ENCODE measurements at places on chromosomes 12 and 14.

- no peak for DNase-seq
- H3K4me1 ChIP-seq: peaks cover 33% of the 10 kb centered on the region
- peak overlapping the region; percentile 86 for H3K4me3 ChIP-seq
- H3K27me3 ChIP-seq: no peaks in the 10 kb centered on the region
Measured at GRCh38 chr12:56723352-56723751, 1.7 kb downstream of the NACA start.

DNA sequence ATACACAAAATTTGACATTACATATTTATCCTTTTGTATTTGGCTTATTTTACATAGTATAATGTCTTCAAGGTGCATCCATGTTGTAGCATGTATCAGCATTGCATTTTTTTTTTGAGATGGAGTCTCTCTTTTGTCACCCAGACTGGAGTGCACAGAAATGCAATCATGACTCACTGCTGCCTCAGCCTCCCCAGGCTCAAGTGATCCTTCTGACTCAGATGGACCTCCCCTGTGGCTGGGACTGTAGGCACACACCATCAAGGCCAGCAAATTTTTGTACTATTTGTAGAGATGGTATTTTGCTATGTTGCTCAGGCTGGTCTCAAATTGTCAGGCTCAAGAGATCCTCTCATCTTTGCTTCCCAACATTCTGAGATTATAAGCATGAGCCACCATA is 214.4 kb upstream of the ALG10B start:
- no peak overlapping the region for H3K27ac ChIP-seq
- H3K36me3 ChIP-seq: no peaks in the 10 kb centered on the region
- H3K4me3 ChIP-seq: no peak overlapping the region

GRCh38 chr14:67493092-67493717 is 4.7 kb upstream of the TMEM229B start:
- H3K36me3 ChIP-seq: no peaks in the 10 kb centered on the region
- peaks cover 2% of the 10 kb centered on the region for H3K27me3 ChIP-seq
- no peak overlapping the region for H3K27ac ChIP-seq
- DNase-seq: no peak
- H3K4me1 ChIP-seq: no peaks in the 10 kb centered on the region

GRCh38 chr14:36068777-36069534 is 107.6 kb downstream of the PTCSC3 start:
- H3K27me3 ChIP-seq: peaks cover 2% of the 10 kb centered on the region
- H3K4me3 ChIP-seq: no peak overlapping the region

GRCh38 chr14:52992236-52992870 is 41.5 kb upstream of the FERMT2 start:
- no peaks in the 10 kb centered on the region for H3K4me1 ChIP-seq
- H3K4me3 ChIP-seq: no peak overlapping the region
- H3K27ac ChIP-seq: no peak overlapping the region
- H3K36me3 ChIP-seq: no peaks in the 10 kb centered on the region

GRCh38 chr14:75232597-75232996 is 46.0 kb upstream of the FOS start:
- H3K4me3 ChIP-seq: no peak overlapping the region
- DNase-seq: no peak
- H3K36me3 ChIP-seq: no peaks in the 10 kb centered on the region
- peaks cover 18% of the 10 kb centered on the region for H3K4me1 ChIP-seq
- H3K27ac ChIP-seq: no peak overlapping the region

- H3K4me1 ChIP-seq: peaks cover 18% of the 10 kb centered on the region
- peak; percentile 53 for DNase-seq
- H3K4me3 ChIP-seq: no peak overlapping the region
- H3K36me3 ChIP-seq: no peaks in the 10 kb centered on the region
- H3K27ac ChIP-seq: no peak overlapping the region
Measured at GRCh38 chr12:31897781-31898503, 61.3 kb upstream of the RESF1 start.

DNA sequence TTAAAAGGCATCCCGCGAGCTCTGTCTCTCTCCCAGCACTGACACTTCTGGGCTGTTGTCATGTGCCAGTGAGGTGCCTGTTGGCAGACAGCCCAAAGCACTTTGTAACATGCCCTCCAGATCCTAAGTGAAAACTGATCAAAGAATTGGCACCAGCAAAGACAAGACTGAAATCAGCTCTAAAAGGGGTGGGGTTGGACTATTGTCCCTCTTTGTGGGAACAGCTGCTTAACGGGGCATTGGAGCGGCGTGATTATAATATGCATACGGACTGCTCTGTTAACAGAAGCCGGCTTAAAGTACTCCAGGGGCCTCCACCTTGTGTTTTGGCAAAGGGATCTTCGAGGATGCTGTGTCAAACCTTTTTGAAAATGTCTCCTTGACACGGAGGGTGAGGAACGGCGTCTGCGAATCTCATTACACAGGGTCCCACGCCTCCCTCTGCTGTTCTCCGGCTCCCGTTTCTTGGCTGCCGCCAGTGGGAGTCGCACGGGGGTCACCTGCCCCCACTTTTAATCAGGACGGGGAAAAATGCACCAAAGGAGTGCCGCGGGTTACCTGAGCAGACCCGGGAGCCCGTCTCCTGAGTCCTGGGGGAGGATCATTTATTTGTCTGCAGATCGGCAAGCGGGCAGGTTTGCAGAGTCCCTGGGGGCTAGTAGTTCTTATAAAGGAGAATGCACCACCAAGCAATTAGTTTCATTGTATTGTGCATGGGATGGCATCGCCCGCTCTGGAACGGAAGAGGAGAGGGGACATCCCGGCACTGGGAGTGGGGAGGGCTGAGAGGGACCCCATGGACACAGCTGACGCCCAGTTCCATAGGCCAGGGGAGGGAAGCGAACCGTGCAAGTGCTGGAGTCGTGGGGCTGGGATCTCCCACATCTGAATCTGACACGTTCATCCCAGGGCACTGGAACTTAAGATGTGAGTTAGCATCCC is 44.3 kb downstream of the SPRING1 start:
- no peaks in the 10 kb centered on the region for H3K36me3 ChIP-seq
- no peak overlapping the region for H3K4me3 ChIP-seq
- peaks cover 26% of the 10 kb centered on the region for H3K27me3 ChIP-seq
- no peak for DNase-seq
